Activated CD4-positive, CD25-positive, alpha-beta regulatory T cell (primary cell): ENCODE measurements at places on chromosomes 1 and 21.

- no peak for DNase-seq
Measured at GRCh38 chr1:11333631-11334030, 60.6 kb downstream of the UBIAD1 start.

GRCh38 chr1:17201201-17202021, 3.5 kb upstream of the PADI1 start:
- no peak for DNase-seq

DNA sequence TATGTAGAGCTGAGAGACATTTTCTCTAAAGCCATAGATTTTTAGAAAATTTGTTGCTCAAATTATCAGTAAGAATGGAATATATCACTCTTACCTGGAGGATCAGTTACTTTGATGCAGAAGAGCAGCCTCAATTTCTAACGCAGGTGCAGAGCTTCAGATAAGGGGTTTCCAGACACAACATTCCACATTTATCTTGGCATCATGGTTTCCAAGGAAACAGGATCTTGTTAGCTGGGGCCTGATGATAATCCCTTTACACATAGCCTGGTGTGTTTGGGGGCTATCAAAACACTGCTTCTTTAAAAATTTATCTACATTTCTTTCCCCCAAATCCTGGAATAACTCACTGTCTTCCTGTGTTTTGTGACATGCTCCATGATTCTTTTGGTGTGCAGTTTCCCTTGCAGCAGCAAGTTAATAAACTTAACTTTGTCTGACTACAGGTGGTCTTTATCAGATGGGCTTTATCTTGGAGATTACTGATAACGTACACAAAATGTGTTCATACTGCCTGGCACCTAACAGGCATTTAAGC, 2.7 kb upstream of the STX12 start:
- DNase-seq: no peak

GRCh38 chr1:41977326-41977725, 58.6 kb upstream of the HIVEP3 start:
- no peak for DNase-seq

GRCh38 chr1:203640723-203641502, 14.3 kb downstream of the ATP2B4 start:
- no peak for DNase-seq

GRCh38 chr1:34500451-34500850, 254.4 kb upstream of the GJB5 start:
- no peak for DNase-seq

DNA sequence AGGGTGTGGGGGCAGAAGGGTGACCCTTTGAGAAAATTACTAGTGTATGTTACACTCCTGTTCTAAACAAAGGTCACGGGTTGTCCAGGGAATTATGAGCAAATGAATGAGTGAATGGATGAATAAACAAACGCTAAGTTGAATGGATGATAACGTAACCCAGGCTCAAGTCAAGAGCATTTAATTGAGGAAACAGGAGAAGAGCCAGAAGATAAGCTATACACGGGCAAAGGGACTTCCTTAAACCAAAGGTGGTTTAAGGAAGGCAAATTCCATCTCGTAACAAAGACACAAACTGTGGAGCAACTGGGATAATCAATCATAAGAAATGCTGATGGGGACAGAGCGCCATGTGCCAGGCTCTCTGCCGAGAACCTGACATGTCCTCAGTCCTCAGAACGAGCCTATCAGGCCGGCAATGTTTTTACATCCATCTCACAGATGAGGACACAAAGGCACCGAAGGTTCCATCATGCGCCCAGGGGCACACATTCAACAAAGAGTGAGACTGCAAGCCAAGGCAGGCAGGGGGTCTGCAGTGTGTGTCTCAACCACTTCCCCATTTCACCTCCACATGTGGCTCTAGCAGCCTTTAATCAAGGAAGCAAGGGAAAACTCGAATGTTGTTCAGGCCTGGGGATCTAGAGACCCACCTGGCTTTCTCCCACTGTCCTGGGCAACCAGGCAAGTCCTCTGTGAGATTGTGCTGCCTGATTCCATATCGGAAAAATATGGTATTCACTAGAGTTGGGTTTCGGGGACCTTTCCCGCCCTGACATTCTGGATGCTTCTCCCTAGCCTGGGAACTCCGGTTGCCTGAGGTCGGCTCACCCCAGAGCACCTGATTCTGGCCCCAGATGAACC, 126.8 kb upstream of the EDN2 start:
- DNase-seq: no peak

- no peak for DNase-seq
Measured at GRCh38 chr21:45130324-45130774, 56.0 kb downstream of the ADARB1 start.

GRCh38 chr1:1069056-1069710, 4.9 kb downstream of the RNF223 start:
- peak; percentile 86 for DNase-seq

DNA sequence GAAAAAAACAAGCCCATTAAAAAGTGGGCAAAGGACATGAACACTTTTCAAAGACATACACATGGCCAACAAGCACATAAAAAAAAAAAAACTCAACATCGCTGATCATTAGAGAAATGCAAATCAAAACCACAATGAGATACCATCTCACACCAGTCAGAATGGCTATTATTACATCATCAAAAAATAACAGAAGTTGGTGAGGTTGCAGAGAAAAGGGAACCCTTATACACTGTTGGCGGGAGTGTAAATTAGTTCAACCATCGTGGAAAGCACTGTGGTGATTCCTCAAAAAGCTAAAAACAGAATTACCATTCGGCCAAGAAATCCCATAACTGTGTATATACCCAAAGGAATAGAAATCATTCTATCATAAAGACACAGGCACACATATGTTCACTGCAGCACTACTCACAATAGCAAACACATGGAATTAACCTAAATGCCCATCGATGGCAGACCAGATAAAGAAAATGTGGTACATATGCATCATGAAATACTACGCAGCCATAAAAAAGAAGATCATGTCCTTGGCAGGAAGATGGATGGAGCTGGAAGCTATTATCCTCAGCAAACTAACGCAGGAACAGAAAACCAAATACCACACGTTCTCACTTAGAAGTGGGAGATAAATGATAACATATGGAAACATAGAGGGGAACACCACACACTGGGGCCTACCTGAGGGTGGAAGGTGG, 70.1 kb downstream of the INTS7 start:
- DNase-seq: no peak
